ENCODE measurements at places on chromosomes 5 and 9.
A peak's percentile ranks its signal among the peaks of the same experiment; 100 is the strongest.

- DNase-seq = peak; percentile 58
Measured at GRCh38 chr5:177309351-177310191, 2.1 kb downstream of the MXD3 start.

DNA sequence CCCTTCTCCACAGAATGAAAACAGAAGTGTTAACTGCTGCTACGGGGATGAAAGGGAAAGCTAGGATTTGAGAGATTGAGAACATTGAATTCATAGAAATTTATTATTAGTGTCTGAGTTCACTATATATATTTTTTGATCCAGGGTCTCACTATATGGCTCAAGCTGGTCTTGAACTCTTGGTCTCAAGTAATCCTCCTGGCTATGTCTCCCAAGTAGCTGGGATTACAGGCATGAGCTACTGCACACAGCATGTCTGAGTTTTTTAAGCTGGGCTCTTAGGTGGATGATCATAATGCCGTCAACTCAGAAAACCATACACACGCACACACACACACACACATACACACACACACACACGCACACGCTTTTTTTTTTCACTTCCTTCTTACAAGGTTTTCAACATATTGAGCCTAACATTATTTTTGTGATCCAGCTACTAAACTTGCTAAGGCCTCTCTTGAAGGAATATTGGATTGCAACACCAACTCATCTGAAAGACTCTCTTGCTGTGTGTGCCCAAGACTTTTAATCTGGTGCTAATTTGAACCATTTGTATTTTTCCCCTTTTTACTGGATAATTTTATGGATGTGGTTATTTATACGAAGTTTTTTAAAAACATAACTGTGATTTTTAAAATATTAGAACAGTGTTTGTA lies 1045.4 kb downstream of the DTWD2 start:
- DNase-seq = no peak

- no peak for DNase-seq
Measured at GRCh38 chr9:35725362-35725761, 6.6 kb downstream of the TLN1 start.

- DNase-seq = no peak
Measured at GRCh38 chr5:20832204-20833080, 844.4 kb upstream of the CDH18 start.

GRCh38 chr5:137400571-137400970 lies 98.6 kb downstream of the SPOCK1 start:
- no peak for DNase-seq

DNA sequence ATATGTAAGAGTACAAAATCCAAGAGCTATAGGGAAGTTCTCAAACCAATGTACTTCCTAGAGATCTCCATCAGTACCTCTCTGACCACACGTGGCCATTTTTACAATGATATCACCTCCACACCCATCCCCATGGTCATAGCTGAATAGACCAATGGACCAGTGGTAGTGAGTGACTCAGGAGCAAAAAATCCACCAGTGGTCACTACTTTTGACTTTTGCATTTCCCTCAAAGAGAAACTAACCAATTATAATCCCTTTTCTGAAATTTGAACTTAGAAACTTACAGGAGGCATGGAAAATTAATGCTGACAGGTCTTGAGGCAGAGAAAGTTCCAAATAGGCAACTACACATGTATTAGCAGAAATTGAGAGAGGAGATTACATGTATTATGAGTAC lies 238.4 kb downstream of the TRPM3 start:
- no peak for DNase-seq

- DNase-seq = no peak
Measured at GRCh38 chr5:80705216-80705769, 50.5 kb upstream of the DHFR start.

GRCh38 chr9:130756455-130757152 lies 63.0 kb downstream of the EXOSC2 start:
- no peak for DNase-seq

DNA sequence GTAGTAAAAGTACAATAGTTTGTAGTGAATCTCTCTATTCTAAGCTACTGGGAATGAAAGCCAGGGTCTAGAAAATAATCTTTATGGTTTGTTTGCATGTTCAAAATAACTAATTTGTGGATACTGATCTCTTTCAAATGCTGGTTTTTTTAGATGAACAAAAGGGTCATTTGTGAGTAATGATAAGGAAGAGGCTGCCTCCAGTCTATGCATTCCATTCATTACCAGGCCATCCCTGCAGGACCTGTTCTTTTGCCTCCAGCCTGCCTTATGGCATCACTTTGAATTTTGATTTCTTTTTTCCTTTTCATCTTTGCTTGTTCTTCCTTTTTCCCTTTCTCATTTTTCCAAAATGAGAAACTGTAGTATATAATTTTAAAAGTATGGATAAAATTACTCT lies 312.3 kb downstream of the CWC27 start:
- no peak for DNase-seq

DNA sequence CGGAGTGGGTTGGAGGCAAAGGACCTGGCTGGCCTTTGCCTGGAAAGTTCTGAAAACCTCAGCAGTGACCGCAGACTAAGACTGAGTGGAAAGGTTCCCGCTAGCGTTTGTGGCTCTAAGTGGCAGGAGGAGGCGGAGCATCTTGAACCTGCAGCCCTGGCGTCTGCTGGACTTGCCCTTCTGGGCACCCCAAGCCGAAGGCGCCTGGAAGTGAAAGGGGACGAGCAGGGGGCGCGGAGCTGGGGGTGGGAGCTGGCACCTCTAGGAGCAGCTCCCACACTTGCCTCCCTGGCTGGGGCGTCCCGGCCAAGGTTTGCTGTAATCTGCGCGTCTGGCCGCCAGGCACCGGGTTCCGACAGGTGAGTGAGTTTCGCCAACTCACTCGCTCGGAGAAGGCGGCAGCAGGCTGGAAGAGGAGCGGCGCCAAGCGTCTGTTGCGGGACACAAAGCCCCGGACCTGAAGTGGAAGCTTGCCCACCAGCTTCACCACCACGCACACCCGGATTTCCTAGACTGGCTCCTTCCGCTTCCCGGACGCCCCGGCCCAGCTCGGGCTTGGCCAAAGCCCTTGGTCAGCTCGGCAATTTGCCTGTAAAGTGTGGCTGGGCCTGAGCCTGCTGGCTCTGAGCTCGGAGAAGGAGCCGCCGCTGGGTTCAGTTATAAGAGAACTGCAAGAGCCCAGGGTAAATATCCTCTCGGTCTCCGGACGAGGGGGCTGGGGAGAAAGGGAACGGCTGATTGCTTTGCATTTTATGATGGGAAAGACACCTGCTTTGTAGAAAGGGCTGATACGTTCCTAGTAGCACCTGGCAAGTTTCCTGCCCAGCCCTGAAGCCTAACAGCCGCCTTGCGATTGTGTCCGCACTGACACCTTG lies at the start of gene GNA14:
TSS of gene GNA14 (minus strand) at position 89 of the 875 bp plus-strand sequence. CDS start 529 bp downstream, outside the sequence.
- DNase-seq = no peak

All from stimulated activated CD8-positive, alpha-beta memory T cell treated with anti-CD3 and anti-CD28 coated beads, Interleukin-15, amount 100 ng/mL, for 48 hours (primary cell).